Activated CD4-positive, alpha-beta T cell treated with anti-CD3 and anti-CD28 coated beads for 36 hours (primary cell): ENCODE measurements at places on chromosomes 12 and 14. TPM values are rescaled to one million over a fixed set of nuclear protein-coding genes. Genes with fewer than 3 reads are reported as not detected.

The SLC25A47 gene
- not detected for total RNA-seq

The PIWIL1 gene
- not detected for total RNA-seq

The LMNTD1 gene
- not detected for total RNA-seq

The MYF5 gene
- not detected for total RNA-seq

The PMEL gene
- 1.2 TPM for total RNA-seq

The SRRM4 gene
- not detected for total RNA-seq
